Lower leg skin (tissue), 4 donors: ENCODE measurements at places on chromosomes 13 and 19. TPM values are rescaled to one million over a fixed set of nuclear protein-coding genes. Genes with fewer than 3 reads are reported as not detected.

Gene KRTDAP
- total RNA-seq, result 17,439 TPM

DNA sequence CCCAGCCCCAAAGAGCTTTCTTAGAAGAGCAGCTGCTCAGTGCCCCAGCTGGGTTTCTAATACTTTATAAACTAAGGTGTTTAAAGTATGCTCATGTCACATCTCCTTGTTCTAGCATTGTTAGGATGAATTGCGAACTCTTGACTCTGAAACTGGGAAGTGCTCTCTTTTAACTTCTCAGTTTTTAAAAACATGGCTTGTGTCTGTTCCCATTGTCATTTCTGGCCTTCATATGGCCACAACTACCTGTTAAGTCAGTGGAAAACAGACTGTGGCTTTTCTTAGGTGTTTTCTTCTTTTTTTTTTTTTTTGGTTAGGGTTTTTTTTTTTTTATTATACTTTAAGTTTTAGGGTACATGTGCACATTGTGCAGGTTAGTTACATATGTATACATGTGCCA, 164.7 kb downstream of the KCNRG start:
- no peak for DNase-seq

DNA sequence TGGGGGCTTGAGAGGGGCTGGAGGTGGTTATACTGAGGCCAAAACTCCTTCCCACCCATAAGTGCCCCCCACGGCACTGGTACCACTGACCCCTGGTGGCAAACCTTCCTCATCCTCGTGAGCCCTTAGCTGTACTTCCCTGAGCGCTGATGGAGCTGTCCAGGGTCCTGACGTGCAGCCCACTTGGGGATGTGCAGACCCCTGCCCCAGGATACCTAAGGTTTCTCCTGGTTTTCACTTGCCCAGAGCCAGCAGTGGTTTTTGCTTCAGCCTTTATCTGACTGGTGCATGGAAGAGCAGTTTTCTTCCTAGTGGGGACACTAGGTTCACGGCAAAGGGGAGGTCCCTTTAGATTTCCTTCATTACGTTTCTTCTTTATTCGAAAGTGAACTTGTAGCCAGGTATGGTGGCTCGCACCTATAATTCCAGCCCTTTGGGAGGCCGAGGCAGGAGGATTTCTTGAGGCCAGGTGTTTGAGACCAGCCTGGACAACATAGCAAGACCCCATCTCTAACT, 28.7 kb upstream of the KCTD15 start:
- no peak for DNase-seq

DNA sequence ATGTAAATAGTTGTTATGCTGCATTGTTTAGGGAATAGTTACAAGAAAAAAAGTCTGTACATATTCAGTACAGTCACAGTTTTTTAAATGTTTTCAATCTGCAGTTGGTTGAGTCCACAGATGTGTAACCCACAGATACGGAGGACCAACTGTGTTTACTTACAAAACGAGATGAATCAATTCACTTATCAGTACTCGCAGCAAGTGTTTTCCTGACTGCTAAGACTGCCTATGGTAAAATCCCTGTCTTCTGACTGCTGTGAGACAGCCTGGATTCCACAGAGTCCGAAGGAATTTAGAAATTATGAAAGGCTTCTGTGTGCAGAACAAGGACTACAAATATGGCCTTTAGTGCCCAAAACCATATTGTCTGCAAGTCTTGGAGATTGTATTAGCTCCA, 45.7 kb upstream of the C1QTNF9 start:
- no peak for DNase-seq

DNA sequence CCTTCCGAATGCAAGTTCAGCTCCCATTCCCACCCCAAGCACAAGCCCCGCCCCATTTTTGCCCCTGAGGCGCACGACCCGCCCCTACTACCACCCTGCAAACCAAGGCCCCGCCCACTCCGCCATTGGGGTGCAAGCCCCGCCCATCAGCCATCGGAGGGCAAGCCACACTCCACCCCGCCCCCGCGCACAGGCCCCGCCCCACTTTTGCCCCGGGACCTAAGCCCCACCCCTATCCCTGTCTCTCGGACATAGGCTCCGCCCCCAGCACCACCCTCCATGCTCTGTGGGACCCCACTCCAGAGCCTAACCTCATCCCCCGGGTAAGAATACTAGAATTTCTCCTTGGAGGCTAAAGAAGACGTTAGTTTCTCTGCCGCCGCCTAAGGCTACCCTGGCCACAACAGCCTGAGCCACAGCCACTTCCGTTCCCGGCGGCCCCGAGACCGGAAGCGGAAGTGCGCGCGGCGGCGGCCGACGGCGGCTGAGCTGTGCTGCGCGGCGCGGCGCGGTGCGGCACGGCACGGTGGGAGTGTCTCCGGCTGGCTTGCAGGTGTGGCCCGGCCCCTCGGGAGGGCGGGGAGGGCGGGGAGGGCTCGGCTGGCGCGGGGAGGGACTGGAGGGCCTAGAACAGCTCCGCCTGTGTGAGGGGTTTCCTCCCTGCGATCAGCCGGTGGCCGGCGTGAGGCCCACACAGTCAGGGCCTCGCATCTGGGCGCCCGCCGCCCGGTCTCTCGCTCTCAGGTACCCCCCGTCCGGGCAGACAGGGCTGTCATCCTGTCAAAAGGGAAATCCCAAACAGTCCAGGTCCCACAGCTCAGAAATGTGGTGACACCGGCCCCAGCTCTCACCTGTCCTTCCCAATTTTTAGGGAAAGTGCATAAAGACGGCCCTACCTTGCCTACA, at the start of gene ZNF333:
TSS of gene ZNF333 (plus strand) at position 451 of the 906 bp plus-strand sequence. CDS start 3,444 bp downstream, outside the sequence.
- peak; percentile 99 for DNase-seq
